Stimulated activated CD8-positive, alpha-beta memory T cell treated with anti-CD3 and anti-CD28 coated beads, Interleukin-4, amount 100 ng/mL, for 4 hours (primary cell): ENCODE measurements at places on chromosomes 5 and 9.

DNA sequence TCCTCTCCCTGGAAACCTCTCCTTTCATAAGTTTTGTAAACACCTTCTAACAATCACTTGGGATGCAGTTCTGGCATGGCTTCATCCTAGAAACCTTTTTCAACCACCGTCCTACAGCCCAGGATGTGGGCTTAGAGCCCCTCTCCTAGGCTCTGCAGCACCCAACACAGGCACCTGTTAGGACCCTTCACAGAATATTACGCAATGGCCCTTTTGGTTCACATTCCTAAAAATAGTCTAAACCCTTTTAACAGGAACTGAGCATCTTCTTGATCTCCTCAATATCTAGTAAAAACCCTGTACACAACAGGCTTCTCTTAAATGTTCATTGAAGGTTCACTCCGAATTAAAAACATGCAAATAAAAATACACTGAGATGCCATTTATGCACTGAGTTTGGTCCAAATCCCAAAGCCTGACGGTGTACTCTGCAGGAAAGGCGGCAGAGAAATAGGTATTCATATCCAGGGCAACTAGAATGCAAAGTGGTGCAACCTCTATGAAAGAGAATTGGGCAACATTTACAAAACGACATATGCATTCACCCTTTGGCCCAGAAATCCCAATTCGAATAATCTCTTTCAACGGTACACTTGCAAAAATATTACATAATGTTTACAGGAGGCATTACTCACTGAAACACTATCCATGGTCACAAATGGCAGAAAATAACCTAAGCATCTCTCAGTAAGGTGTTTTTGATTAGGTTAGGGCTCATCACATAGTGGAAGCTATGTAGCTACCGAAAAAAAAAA is 169.3 kb downstream of the SEMA5A start:
- DNase-seq = no peak

DNA sequence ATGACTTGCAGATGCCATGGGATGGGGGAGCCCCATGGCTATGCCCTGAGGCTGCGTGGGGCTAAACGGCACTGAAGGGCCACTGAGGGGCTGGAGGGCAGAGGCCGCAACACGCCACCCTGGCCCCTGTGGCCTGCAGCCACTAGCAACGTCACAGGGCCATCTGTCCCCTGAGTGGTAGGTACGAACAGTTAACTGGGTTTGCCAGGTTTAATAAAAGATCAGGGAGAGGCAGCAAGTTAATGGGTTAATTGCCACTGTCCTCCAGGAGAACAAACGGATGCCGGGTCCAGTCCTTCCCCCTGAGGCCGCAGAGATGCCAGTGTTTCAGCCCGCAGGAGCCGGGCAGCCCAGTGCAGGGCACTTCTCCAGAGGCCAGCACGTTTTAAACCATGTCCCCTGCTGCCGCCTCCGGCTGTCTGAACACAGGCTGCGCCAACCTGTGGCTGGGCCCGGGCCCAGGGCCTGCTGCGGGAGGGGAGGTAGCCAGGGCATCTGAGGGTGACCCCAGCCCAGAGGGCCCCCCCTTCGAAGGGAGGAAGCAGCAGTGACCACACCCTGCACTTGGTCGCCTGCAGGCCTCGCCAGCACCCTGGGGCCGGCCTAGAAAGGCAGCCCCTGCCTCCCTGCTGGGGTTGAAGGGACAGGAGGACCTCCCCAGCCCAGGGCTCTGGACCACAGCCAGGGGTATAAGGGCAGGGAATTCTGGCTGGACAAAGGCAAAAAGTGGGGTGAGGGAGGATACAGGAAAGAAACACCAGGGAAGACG is 227.3 kb downstream of the FANCC start:
- DNase-seq = no peak

GRCh38 chr5:176854164-176854563 is 43.8 kb downstream of the UNC5A start:
- no peak for DNase-seq

- no peak for DNase-seq
These were observed 11.7 kb downstream of the C5 start for GRCh38 chr9:121038362-121038761.

- DNase-seq = no peak
These were observed 38.1 kb upstream of the PRUNE2 start for GRCh38 chr9:76944011-76944410.

GRCh38 chr9:101421653-101422065 is 13.9 kb downstream of the ALDOB start:
- no peak for DNase-seq

GRCh38 chr9:68750786-68751185 is 45.7 kb downstream of the PIP5K1B start:
- DNase-seq = no peak

GRCh38 chr5:151384106-151384505 is 36.7 kb upstream of the SLC36A2 start:
- no peak for DNase-seq

DNA sequence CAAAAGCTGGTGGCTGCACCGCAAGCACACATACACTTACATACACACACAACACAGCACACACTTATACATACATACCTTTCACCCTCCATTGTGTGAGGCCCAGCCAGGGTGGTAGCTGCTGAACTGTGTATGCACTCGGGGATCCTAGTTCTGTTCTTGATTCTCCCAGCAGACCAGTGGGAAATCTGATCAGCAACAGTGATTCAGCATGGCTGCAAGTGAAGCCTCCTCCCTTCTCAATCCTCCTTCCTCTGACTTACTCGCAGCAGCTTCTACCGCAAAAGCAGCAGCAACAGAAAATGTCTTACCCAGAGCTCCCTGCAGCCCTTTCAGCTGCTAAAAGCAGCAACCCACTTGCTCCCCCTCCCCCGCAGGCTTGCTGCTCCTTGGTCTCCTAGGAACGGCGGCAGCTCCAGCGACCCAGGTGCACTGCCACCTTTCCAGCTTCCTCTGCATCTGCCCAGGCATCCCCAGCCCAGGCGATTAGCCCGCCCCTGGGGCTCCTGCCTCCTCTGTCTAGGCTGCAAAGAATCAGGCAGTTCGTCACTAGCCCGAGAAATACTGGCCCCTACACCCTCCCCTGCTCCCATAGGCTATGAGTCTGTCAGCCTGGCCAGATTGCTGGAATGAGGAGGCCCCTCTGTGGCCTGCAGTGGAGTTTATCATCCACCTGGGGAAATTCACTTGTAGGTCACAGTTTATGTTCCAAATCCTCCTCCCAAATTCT is at the start of gene KLHL3:
Gene KLHL3, minus strand, starts transcription at position 535 of the 730 bp plus-strand sequence. Its CDS starts 443 bp downstream, at position 92.
- DNase-seq = no peak

- DNase-seq = no peak
These were observed 192.4 kb downstream of the GADD45G start for GRCh38 chr9:89797255-89797654.

DNA sequence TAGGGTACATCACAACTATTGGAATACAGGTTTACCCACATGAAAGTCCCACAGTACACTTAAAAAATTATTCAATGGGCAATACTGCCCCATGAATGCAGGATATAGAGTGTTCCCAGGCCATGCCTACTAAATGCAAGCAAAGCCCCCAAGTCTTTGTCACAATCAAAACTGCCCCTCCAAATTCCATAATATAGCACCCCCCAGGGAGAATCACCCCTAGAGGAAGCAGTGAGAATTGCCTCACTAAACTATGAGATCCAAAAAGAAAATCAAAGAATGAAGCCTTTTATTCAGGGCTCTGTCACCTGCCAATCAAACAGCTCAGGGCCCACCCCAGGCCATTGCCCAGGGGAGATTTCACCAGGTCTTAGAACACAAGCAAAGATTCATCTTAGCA is 90.8 kb downstream of the ATPSCKMT start:
- no peak for DNase-seq

DNA sequence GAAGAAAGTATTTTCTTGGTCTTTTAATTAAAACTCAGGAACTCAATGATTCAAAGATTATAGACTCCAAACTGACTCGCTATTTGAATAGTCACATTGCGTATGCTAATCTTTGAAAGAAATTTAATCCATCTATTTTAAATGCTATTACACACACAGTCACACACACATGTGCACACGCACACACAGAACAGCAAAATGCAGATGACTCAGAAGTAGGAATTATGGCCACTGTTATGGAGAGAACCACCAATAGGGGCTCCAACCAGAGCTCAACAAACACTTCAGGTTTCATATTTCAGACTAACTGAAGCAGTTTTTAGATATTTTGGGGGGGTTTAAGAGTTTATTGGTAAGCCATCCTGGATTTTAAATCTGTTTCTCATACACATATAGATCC is 1917.9 kb downstream of the EFNA5 start:
- DNase-seq = no peak
